ENCODE measurements at places on chromosomes 11 and 22.

DNA sequence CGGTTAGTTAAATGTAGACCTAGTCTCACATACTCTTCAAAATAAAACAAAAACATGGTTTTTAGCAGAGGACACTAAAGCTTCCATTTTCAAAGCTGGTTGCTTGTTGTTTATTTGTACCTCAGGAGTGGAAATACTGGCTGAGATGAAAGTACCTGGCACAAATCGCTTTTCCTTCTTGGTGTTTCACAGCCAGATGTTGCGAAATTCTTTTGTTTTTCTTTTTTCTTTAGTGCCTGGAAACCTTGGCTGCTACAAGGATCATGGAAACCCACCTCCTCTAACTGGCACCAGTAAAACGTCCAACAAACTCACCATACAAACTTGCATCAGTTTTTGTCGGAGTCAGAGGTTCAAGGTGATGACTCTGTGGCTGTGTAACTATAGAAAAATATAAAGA, 48.3 kb downstream of the KREMEN1 start:
- DNase-seq: no peak

- no peak for DNase-seq
Measured at GRCh38 chr11:16807306-16807705, 68.9 kb downstream of the C11orf58 start.

GRCh38 chr11:17073370-17074027, 4.0 kb downstream of the RPS13 start:
- DNase-seq: no peak

GRCh38 chr11:72103754-72104167, 664 bp upstream of the LAMTOR1 start:
- no peak for DNase-seq

DNA sequence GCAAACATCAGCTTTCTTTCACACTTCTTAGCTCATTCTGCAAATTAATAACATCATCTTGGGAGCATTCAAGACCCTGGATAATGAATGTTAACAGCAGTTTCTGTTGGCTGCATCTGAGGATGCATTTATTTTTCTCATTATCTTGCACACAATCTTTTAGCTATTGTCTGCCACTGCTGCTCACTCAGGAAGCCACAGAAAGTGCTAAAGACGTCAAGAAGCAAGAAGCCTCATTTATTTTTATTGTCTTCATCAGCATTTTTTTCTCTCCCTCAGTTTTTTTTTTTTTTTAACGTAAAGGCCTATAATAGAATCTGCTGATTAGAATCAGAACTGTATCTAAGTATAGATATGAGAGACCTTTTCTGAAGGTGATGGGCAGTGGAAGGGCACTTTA, 1339.4 kb downstream of the FAM181B start:
- DNase-seq: no peak

DNA sequence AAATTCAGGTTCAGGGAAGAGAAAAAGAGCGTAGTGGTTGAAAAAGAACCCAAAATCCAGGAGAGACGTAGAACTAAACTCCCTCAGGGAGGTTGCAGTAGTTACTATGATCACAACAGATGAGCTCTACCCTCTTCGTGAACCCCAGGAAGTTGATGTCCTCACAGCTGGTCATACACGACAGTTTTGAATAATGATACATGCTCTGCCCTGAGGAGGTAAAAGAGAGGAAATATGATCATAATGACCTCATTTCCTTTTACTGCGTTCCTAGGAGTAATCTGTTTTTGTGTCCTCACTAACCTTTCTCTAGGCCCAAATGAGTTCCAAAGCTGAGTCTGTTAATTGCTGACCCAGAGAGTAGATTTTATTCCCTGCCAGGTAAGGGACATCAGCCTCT, 1.3 kb downstream of the PATE2 start:
- no peak for DNase-seq

DNA sequence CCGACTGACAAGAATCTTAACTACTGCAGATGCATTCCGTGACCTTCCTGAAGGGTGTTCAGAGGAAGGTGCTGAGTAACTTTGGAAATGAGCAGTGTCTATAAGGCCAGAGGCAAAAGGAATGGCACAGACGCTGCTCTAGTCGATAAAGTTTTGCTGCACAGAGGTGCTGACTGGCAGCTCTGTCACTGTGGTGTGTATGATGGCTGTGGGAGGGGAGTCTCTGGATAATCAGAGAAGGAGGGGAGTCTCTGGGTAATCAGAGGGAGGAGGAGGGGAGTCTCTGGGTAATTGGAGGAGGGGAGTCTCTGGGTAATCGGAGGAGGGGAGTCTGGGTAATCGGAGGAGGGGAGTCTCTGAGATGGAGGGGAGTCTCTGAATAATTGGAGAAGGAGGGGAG, 18.4 kb downstream of the PTDSS2 start:
- no peak for DNase-seq

GRCh38 chr11:72683782-72684200, 9.6 kb upstream of the PDE2A start:
- peak; percentile 12 for DNase-seq

DNA sequence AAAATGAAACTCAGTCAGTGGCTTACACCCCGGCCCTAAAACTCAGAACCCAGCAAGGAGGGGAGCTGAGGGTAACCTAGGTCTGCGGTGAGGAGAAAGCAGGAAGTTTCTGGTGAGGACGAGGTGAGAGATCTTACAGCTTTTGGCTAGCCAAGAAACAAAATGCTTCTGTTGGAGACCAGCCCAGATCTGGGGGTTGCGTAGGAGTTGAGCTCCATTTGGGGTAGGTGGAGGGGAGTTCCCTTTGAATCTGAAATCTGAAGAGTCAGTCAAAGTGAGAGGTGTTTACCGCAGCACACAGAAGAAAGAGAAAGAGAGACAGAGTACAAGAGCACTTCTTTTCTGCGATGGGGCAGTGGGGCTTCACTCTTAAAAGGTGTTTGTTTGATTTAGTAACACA, 29.6 kb downstream of the EHF start:
- no peak for DNase-seq

DNA sequence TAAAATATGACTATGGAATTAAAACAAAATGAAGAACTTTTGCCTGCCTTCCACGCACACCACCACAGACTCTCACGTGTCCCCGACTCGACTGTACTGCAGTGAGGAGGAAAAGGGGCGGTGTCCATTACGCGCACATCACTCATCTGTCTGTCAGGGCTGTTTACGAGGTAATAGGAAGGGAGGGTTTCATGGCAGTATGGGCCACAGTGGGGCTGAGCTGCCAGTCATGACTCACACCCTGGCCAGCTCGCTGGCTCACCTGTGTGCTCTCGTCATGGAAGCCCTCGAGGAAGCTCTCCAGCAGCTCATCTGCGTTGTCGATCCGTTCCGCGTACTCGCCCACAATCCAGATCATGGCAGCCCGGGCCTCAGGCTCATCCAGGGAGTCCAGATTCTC, 33.5 kb upstream of the RASL10A start:
- DNase-seq: no peak

- DNase-seq: no peak
Measured at GRCh38 chr11:12961615-12962014, 47.5 kb upstream of the RASSF10 start.

- DNase-seq: no peak
Measured at GRCh38 chr11:126864934-126865333, 135.6 kb downstream of the KIRREL3 start.

- DNase-seq: peak; percentile 56
Measured at GRCh38 chr11:66045177-66045639, 3.8 kb downstream of the GAL3ST3 start.

DNA sequence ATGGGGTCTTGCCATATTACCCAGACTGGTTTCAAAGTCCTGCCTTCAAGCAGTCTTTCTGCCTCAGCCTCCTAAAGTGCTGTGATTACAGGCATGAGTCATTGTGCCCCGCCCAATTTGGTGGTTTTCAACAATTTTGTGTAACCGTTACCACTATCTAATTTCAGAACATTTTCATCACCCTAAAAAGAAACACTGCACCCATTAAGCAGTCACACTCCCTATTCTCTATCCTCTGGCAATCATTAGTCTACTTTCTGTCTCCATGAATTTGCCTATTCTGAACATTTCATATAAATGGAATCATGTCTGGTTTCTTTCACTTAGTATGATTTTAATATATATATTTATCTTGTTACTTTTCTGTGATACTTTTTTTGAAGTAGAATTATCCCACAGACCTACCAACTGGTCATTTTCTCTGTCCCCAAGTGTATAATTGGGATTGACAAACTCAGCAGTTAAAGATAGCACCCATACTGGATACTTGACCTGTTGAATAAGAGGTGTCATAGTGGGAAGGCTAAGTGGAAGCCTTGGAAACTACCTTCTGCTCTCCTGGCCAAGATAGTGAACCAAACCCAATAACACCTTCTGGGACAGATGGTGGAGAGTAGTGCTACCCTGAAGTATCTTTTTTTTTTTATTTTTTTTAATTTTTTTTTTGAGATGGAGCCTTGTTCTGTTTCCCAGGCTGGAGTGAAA, 64.8 kb downstream of the STIM1 start:
- DNase-seq: no peak

GRCh38 chr11:24885580-24886173, 388.8 kb downstream of the LUZP2 start:
- DNase-seq: no peak

GRCh38 chr11:37322333-37323194, 724.5 kb upstream of the RAG2 start:
- DNase-seq: no peak

DNA sequence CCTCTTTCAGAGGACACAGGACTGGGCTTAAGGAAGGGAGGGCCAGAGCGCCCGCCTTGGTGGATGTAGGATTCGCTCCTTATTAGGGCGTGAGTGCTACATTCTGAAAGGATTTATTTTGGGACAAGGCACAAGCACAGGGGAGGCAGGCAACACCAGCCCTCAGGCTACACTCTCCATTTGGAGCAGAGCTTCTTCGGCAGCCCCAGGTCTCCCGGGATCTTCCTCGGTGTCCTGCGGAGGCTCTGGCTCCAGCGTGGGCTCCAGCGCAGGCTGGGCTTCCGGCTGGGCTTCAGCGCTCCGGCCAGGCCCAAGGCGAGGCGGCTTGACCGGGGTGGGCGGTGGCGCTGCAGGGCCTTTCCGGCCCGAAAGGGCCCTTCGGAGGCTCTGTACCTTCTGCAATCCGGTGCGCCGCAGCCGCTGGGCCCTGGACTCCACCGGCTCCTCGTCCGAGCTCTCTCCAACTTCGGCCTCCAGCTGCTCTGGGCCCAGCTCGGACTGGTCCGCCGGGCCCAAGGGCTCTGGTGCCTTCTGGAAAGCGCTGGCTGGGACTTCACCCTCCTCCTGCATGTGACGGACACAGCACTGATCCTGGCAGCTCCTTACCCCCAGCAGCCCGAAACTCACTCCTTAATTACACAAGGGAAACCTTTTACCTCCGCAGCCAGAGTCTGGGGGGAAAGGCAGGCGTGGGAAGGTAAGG, 1.1 kb downstream of the CAVIN3 start:
- no peak for DNase-seq

DNA sequence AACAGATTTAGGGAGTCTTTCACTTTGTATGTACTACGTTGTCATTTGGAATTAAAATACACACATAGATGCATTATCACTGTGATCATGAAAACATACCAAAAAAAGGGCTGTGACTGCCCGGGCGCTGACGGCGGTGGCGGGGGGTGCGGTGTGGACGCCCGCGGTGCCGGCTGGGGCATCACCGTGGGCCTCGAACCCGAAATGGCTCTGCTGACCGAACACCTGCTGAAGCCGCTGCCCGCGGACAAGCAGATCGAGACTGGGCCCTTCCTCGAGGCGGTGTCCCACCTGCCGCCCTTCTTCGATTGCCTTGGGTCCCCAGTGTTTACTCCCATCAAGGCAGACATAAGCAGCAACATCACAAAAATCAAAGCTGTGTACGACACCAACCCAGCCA, 16.2 kb downstream of the MRGPRX4 start:
- DNase-seq: no peak

DNA sequence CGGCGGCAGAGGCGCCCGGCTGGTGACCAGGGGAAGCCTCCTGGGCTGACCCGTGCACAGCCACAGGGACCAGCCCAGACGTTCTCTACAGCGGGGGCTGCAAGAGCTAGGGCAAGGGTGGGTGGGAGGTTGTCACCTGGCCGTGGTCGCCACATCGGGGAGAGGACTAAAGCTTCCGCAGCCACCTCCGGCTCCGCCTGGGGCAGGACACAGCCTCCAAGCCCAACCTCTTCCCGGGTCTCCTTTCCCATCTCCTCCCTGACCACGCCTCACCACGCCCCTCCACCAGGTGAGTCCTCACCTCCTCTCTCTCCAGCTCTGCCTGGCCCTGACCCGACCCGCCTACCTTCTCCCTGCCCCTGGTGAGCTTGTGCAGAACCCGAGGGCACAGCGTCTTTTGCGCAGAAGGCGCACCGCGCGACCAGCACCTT, 75.9 kb upstream of the LMO1 start:
- DNase-seq: no peak

- no peak for DNase-seq
Measured at GRCh38 chr11:67351275-67352005, 1.9 kb downstream of the POLD4 start.

DNA sequence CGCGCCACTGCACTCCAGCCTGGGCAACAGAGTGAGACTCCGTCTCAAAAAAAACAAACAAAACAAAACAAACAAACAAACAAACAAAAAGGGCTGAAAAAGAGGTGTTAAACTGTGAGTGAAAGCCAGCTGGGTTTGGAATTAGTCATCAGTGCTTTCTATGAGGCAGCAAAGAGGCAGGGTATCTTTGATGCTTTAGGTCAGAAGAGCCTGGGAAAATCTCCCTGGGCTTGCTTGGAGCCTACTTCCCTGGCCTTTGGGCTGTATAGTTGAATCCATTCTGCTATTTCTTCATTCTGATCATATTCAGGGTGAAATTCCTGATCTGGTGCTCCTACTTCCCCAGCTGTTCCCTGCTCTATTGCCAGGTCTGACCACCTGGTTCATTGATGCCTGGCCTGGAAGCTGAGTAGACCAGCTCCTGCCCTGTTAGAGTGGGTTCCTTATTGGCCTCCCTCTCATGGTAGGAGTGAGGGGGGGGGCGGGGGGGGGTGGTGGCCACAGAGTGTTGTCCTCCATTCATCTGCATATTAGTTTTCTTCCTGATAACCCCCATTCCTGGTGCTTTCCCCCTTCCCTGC, 65.6 kb downstream of the INSC start:
- no peak for DNase-seq

GRCh38 chr11:47778878-47779483, 11.8 kb upstream of the FNBP4 start:
- DNase-seq: no peak

GRCh38 chr22:26904483-26904882, 247.1 kb downstream of the MIAT start:
- no peak for DNase-seq

- no peak for DNase-seq
Measured at GRCh38 chr11:48683226-48683720, 194.7 kb downstream of the OR4A47 start.

- no peak for DNase-seq
Measured at GRCh38 chr22:50092342-50092741, 2.5 kb downstream of the MOV10L1 start.

GRCh38 chr11:33177676-33178336, 16.5 kb upstream of the CSTF3 start:
- DNase-seq: no peak

DNA sequence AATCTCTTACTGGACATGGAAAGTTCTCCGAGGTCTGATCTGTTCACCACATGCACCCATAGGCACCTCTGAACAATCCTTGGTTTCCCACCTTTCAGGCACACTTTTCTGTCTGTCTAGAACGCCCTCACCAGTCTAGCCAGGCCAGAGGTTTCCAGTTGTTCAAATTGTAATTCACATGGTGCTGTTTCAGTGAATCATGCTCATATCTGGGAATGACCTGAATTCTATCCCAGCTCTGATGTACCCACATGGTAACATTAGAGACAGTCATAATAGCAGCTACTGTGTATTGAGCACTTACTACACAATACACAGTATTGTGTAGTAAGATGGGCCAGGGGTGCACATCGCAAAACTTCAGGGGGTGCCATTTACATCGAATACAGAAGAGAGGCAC, 138.2 kb downstream of the COMMD9 start:
- no peak for DNase-seq

GRCh38 chr11:2690596-2691354, 9.0 kb downstream of the KCNQ1OT1 start:
- DNase-seq: no peak

All from C1 segment of cervical spinal cord (tissue), 14 donors.